Epithelial cell of esophagus (primary cell): ENCODE measurements at places on chromosomes 13 and 19.
A peak's percentile ranks its signal among the peaks of the same experiment; 100 is the strongest.

DNA sequence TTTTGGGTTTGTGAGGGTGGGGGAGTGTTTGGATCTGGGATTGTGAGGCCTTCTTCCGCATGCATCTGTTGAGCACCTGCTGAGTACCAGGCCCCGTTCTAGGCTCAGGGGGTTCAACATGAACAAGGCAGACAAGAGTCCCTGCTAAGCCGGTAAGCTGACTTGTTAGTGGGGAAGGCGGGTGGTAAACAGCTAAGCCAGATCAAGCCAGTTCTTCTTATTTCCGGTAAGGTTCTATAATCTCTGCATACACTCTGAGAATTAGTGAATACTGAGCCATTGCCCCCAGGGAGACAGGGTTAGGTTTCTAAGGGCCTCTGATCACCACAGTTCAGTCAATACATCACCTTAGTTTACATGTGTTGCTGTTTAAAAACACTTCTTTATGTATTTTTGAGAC lies 9.9 kb upstream of the EHD2 start:
- no peak for DNase-seq

- DNase-seq: no peak
Observed at GRCh38 chr19:43773725-43774102, 7.1 kb downstream of the KCNN4 start.

GRCh38 chr13:38202740-38203139 lies 146.9 kb upstream of the UFM1 start:
- DNase-seq: peak; percentile 78

DNA sequence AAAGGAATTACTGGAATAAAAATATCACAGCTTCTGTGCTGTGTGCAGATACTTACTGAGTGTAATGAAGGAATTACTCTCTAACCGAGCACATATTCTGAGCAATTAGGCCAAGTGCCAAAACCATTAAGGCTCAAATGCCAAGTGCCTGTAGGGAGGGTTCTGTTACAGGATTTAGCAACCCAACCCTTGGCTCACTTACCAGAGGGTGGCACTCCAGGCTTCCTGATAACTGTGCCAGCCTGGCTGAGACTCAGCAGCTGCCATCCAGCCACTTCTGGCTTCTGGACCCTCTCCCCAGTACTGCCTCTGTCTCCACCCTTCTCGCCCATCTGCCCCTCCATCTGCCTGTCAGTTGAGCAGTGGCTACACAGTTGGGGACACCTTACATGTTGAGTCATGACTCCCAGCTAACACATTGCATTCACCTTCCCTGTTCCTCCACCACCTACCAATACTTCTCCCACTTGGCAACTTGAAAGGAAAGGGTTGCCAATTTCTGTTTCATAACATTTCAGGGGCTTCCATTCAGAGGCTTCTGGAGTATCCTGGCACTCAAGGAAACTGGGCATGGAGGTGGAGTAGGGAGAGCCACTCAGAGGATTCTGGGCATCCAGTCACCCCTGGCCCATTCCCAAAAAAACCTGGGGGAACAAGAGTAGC lies 110.5 kb downstream of the COG6 start:
- DNase-seq: peak; percentile 66

DNA sequence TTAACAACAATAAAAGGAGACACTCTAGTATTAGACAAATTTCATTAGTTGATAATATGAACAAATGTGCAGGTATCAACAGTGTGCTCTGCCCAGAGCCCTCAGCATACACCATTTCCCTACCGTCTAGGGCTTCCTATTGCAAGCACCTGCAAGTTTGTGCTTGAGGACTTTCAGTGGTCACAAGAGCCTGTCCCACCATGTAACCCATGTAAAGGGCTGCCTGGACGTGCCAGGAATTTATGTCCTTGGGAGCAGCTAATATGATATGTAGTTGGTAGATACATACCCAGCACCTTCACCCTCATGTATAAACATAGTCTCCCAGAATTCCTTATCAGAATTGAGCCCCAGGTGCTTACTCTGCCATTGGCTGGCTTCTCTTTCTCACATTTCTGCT lies 128.0 kb downstream of the UFM1 start:
- peak; percentile 59 for DNase-seq

DNA sequence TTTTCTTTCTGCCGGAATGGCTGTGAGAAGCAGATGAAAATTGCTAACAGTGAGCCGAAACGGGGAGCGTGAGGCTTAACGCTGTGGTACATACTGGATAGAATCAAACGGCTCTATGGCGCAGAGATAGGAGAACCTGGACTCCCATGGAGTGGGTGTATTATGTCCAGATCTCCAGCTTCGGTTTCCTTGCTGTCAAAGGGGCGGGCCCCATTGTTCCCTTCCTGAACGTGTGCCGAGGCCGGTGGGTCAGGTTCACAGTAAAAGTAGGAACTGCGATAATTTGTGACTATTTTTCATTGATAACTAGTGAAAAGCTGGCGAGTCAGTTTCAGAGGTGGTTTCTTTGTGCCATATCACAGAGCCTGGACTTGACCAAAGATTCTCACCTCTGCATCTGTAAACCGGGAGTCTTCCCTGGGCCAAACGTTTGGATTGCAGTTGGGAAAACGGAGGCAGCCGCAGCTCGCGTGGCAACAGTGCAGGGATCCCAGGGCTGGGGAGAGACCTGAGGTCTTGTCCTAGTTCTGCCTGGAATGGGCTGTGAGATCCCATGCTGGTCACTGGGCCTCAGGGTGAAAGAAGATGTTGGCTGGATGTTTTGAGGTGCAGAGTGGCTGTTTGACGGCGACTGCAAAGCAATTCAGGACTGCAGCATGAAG lies 752 bp downstream of the RPL18A start:
- DNase-seq: no peak

- no peak for DNase-seq
Observed at GRCh38 chr19:2315121-2315817, 7.3 kb upstream of the LINGO3 start.

DNA sequence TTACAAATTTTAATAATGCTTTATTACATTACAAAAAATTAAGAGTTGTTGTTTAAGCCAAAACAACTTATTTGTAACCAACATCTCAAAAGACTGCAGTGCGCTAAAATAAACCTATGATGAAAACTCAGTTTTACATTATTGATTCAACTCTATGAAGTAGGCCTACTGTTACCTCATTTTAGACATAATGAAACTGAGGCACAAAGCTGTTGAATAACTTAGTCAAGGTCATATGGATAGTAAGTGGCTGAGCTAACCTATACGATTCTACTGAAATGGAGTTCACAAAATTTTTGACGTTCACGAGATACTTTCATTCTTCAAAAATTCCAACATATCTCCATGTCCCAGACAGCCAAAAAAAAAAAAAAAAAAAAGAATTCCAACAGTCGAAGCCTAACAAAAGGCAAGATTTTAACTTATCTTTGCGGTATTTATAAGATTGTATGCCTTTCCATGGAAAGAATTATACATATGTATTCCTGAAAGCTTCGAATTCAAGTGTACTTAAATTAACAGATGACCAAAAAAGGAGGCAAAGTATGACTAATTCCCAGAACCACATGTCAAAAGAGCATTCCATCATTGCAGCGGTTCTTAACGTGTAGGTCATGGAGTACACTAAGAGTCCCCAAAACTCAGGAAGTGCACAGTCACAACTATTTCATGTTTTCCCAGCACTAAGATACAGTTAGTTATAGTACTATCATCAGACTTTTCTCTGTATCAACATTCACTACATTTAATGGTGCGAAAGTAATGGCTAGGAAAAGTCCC lies 69.4 kb downstream of the PSPC1 start:
- DNase-seq: peak; percentile 47

GRCh38 chr13:46526740-46527139 lies 26.2 kb upstream of the LRCH1 start:
- no peak for DNase-seq

DNA sequence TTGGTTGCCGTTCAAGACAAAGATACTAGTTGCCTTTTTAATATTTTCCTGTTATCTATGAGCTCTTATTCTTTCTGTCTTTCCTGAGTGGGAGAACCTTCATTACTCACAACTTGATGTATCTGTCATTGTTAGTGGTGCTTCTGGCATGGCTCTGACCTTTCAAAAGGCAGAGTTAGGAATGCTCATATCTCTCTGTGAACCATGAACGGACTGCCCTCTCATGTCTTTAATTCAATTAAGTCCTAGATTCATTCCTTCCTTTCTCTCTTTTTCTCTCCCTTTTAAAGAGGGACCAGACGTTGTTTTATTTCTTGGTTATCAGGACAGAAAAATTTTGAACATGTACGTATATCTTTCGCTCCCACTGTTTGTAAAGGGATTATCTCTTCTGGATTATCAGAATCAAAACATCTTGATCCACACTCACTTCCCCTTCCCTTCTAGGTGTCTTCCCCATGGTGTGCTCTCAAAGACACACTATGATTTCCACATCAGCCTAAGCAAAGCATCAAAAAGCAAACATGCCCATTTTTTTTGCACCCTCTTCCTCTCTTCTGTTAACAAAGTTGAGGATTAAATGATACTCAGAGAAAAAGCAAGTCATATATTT lies 90.3 kb downstream of the LRCH1 start:
- DNase-seq: no peak

DNA sequence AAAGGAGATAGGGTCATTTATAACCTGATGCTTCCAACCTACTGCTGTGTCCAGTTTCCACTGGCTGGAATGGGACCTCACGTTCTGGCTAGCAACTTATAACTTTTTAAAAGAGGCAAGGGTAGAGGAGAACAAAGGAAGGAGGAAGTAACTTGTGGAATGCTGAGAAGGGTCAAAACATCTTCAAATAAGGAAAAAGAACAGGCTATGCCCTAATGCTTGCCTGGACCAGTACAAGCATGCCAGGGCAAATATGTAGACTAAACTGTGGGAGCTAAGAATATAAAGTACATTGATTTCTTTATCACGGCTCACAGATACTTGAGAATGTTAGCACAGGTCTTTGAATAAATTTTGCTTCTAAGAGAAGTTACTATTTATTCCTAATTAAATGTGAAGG lies 1.5 kb upstream of the ZNF561 start:
- DNase-seq: peak; percentile 92

DNA sequence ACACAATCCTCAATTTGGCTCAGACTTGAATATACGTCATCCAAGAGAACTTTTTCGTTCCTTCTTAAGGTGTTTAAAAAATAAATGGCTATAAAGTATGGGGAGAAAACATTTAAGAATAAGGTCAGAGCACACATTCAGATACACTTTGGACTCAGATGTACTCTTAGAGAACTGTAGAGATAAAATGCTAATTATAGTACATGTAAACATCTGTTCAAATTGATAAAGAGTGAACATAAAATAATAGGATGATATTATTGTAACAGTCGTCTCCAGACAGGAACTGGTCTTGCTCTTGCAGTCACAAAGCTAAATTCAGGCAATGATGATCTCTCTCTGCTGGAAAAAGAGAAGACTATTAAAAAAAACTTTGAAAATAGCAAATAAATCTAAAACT lies 91.4 kb downstream of the RBM26 start:
- DNase-seq: no peak

DNA sequence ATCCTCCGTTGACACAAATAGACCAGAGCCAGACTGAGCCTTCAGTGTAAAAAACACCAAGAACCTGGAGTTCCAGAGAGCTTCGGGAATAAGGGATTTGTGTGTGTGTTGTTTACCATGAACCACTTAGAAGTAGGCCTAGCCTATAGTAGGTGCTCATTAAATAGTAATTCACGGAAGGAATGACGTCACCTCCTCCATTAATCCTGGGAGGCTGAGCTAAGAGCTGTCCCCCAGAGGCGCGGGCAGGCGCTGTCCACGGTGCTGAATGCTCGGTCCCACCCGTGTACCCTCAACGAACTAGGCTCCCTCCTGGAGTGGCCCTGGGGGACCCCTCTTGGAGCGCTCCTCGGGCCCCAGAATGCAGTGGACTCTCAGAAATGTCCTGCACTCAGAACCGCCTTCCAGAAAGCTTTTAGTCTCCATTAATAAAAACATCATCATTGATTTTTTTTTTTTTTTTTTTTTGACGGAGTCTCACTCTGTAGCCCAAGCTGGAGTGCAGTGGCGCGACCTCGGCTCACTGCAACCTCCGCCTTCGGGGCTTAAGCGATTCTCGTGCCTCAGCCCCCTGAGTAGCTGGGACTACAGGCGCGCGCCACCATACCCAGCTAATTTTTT lies 6.5 kb downstream of the UNC13A start:
- peak; percentile 36 for DNase-seq

- DNase-seq: no peak
Observed at GRCh38 chr19:22286151-22286810, at the start of gene ZNF729. Gene ZNF729 (plus strand): TSS chr19:22286441. CDS start chr19:22286526, 85 bp downstream.

DNA sequence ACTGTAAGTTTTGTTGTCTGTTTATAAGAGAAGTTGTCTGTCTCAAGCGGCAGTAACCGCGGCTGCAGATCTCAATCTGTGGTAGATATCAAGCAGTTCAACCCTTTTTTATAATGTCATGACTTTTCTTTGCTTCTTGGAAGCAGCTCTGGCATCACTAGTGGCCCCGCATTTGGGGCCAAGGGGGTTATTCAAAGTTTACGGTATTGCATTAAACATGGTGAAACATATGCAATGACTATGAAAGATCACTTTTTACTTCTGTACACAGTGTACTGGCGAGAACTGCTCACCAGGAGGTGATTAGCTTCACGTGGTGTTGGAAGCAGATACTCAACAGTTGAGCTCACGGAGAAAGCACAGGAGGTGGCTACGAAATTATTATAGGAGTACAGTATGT lies 4.6 kb upstream of the FFAR3 start:
- no peak for DNase-seq

DNA sequence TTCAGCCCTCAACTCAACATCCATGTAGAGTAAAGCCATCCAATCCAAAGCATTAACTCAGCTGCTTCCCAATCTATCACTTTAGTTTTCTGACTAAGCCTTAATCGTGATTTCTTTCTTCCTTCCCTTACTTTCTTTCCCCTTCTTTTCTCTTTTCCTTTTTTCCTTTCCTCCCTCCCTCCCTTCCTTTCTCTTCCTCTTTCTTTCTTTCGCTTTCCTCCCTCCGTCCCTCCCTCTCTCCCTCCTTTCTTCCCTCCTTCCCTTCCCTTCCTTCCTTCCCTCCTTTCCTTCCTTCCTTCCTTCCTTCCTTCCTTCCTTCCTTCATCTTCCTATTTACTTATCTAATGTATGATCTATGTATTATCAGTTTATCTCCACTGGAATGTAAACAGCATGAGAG lies 71.2 kb downstream of the ERCC5 start:
- no peak for DNase-seq

DNA sequence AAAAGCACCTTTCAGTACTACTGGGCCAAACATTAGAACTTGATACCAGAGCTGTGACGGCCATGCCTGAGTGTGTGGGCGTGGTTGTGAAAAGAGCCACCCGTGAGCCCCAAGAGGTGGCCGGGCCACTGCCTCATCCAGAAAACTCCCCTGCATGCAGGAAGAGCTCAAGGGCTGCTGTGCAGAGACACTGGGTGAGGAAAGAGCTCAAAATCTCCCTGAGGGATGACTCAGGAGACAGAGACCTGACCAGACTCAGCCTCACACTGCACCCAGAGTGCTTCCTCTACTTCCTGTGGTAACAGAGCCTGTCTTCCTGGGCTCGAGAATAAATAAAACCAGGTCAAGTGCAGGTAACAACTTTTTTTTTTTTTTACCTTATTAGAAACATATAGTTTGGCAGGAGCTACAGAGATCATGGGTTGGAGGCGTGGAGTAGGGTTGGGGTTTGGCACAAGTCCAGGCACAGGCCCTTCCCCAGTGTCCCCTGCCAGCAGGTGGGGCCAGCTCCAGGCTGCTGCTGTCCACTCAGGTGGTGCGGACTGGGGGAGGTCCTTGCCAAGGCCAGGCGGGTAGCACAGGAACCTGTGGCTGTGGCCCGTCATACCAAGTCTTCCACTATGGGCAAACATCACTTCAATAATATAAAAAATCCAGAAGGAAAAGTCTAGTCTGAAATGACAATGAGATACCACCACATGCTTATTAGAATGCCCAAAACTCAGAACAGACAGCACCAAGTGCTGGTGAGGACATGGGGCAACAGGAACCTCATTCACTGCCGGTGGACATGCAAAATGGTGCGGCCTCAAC lies 25.5 kb downstream of the ELL start:
- peak; percentile 94 for DNase-seq

GRCh38 chr19:18590273-18591272 lies 2.0 kb downstream of the REX1BD start:
- peak; percentile 90 for DNase-seq
